ENCODE measurements at places on chromosomes 6 and 20.

GRCh38 chr6:13287104-13287503 lies 41.2 kb downstream of the TBC1D7 start:
- no peak for DNase-seq
- H3K36me3 ChIP-seq: peaks cover 60% of the 10 kb centered on the region
- H3K27ac ChIP-seq: peak overlapping the region; percentile 69

GRCh38 chr20:32914031-32914430 lies 55.3 kb downstream of the EFCAB8 start:
- H3K27ac ChIP-seq: no peak overlapping the region
- no peak for DNase-seq
- no peaks in the 10 kb centered on the region for H3K27me3 ChIP-seq
- H3K36me3 ChIP-seq: peaks cover 12% of the 10 kb centered on the region
- H3K4me1 ChIP-seq: no peaks in the 10 kb centered on the region

- peak overlapping the region; percentile 77 for H3K4me3 ChIP-seq
- peaks cover 20% of the 10 kb centered on the region for H3K4me1 ChIP-seq
- peak; percentile 11 for DNase-seq
- H3K36me3 ChIP-seq: no peaks in the 10 kb centered on the region
Observed at GRCh38 chr20:46552460-46553420, 2.3 kb upstream of the OCSTAMP start.

- H3K4me3 ChIP-seq: no peak overlapping the region
- H3K27me3 ChIP-seq: no peaks in the 10 kb centered on the region
- H3K27ac ChIP-seq: no peak overlapping the region
- H3K36me3 ChIP-seq: no peaks in the 10 kb centered on the region
- no peak for DNase-seq
- H3K4me1 ChIP-seq: peaks cover 16% of the 10 kb centered on the region
Observed at GRCh38 chr6:143611580-143611979, 66.2 kb upstream of the PHACTR2 start.

DNA sequence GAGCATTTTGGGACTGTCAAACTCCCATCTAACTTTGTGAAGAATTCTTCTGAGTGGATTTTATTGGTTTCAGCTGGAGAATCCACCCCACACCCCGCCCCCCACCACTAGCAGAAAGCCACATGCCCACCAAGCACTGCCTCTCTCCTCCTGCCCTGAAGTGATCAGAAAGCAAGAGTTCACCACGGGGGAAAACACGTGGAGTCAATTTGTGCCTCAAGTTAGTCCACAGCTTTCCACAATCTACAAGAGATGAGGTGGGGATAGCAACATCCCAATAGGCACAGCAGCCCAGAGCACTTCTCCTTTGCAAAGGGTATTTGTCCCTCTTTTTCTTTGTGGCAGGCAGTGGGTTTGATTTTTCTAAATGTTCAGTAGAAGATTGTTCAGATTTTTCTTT lies 177.3 kb upstream of the NT5E start:
- no peak overlapping the region for H3K4me3 ChIP-seq
- no peak overlapping the region for H3K27ac ChIP-seq
- DNase-seq: no peak
- no peaks in the 10 kb centered on the region for H3K36me3 ChIP-seq
- H3K27me3 ChIP-seq: no peaks in the 10 kb centered on the region
- no peaks in the 10 kb centered on the region for H3K4me1 ChIP-seq

GRCh38 chr6:6694368-6694780 lies 105.9 kb downstream of the LY86 start:
- H3K4me3 ChIP-seq: no peak overlapping the region
- peaks cover 10% of the 10 kb centered on the region for H3K36me3 ChIP-seq
- H3K27me3 ChIP-seq: peaks cover 25% of the 10 kb centered on the region
- no peaks in the 10 kb centered on the region for H3K4me1 ChIP-seq

- H3K27me3 ChIP-seq: no peaks in the 10 kb centered on the region
- no peak overlapping the region for H3K4me3 ChIP-seq
- H3K27ac ChIP-seq: no peak overlapping the region
- H3K4me1 ChIP-seq: peaks cover 26% of the 10 kb centered on the region
- no peak for DNase-seq
Observed at GRCh38 chr20:37511610-37512275, 9.3 kb upstream of the NNAT start.

DNA sequence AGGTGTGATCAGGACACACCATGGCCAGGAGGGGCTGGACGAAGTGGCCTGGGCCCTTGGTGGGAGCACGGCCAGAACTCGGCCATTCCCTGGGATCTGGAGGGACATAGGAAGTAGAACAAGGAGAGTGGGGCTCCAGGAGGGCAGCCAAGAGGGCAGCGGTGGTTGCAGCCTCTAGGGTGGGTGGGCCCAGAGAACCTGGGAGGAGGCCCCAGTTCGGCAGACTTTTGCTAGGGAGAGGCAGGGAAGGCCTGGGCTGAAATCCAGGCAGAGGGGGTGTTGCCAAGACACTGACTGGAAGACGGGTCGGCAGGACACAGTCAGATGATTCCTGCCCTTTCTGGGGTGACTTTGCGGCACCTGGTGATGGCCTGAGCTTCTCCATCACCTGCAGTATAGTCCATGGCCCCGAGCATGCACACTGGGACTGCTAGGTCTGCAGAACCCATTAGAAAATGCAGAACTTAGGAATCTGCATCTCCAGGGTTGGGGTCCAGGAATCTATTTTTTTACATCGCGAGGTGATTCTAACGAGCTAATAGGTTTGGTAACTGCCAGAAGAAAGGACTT lies 224.8 kb downstream of the SYNDIG1 start:
- no peak overlapping the region for H3K4me3 ChIP-seq
- DNase-seq: no peak
- no peaks in the 10 kb centered on the region for H3K36me3 ChIP-seq
- H3K27me3 ChIP-seq: no peaks in the 10 kb centered on the region
- no peak overlapping the region for H3K27ac ChIP-seq
- H3K4me1 ChIP-seq: no peaks in the 10 kb centered on the region

DNA sequence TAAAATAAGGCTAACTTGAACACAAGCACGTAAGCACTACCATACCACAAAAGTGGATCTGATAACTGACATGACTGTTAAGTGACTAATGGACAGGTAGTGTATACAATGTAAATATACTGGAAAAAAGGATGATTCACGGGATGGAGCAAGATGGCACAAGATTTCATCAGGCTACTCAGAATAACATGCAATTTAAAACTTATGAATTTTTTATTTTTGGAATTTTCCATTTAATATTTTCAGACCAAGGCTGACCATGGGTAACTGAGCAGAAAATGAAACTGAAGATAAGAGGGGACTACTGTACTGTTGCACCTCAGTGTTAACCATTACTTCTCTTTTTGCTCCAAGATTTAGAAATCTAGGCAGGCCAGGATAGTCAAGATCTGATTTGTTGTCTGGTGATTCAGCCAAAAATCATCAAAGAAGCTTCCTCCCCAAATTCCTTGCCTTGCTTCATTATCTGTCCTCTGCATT lies 45.4 kb downstream of the TPBG start:
- H3K36me3 ChIP-seq: no peaks in the 10 kb centered on the region
- H3K27ac ChIP-seq: no peak overlapping the region
- no peaks in the 10 kb centered on the region for H3K4me1 ChIP-seq
- H3K27me3 ChIP-seq: no peaks in the 10 kb centered on the region

DNA sequence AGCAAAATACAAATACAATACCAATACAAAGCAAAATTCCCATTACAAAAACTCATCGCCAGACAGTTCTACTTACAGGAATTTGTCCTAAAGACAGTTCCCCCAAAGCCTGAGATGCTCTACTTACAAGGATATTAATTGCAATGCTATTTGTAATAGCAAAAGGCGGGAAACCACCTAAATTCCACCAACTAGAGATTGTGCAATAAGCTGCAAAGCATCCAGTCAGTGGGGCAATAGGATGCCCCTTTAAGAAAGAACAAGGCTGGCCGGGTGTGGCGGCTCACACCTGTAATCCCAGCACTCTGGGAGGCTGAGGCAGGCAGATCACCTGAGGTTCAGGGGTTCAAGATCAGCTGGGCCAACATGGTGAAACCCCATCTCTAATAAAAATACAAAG lies 39.1 kb downstream of the FAM209B start:
- DNase-seq: no peak
- no peak overlapping the region for H3K4me3 ChIP-seq

DNA sequence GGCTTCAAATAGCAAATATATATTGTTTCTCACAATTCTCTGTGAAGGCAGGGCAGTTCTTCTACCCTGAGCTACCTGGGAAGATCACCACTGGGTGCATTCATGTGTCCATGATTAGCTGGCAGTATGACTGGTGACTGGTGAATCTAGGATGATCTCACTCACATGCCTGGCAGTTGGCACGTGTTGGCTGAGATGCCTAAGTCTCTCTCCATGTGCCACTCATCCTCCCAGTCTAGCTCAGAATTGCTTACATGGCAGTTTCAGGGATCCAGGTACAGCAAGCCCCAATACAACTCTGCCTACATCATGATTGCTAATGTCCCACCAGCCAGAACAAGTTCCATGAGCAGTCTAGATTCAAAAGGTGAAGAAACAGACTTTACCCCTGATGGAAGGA lies 346.8 kb upstream of the CNR1 start:
- H3K27me3 ChIP-seq: no peaks in the 10 kb centered on the region
- no peaks in the 10 kb centered on the region for H3K36me3 ChIP-seq
- no peak for DNase-seq
- H3K4me1 ChIP-seq: no peaks in the 10 kb centered on the region

DNA sequence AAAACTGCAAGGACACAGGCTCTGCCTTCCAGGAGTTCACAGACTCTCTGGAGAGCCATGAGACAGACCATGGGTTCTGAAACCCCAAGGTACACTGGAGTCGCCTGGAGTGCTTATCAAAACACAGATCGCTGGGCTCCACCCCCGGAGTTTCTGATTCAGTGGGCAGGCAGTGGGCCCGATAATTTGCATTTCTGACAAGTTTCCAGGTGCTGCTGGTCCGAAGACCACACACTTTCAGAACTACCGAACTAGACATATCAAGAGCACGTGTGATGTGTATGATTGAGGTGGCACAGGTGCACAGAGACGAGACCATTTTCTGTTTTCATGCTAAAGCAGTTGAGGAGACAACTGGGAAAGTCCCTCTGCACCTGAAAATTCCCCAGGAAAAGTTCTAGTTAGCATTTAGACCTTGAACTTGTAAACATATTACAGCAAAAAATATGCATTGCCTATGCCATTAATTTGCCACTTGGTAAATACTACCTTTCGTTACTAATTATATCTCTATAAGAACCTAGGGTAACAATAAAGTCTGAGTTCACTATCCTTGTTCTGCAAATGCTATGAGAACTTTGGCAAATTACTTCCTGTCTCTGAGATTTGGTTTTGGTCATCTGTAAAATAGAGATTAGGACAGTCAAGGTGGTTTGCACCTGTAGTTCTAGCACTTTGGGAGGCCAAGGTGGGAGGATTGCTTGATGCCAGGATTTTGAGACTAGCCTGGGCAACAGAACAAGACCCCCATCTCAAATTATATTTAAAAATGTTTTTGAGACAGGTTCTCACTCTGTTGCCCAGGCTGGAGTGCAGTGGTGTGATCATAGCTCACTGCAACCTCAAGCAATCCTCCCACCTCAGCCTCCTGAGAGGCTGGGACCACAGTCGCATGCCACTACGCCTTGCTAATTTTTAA lies 14.3 kb upstream of the PIM1 start:
- peak overlapping the region; percentile 94 for H3K27ac ChIP-seq
- H3K27me3 ChIP-seq: no peaks in the 10 kb centered on the region
- DNase-seq: peak; percentile 78

DNA sequence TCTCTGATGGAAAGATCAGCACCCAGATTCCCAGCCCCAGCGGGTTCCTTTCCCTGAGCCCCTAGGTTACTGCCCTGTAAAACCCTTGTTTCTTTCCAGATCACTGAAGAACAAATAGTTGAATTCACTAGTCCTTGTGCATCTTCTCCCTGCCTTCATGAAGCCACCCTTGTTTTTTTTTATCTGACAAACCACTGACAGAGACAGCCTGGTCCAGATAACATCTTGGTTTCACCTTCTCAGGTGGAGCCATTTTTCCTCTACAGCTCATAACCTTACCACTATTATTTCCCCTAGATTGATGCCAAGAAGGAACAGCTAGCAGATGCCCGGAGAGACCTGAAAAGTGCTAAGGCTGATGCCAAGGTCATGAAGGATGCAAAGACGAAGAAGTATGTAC lies 15.9 kb upstream of the PLCG1 start:
- H3K27me3 ChIP-seq: no peaks in the 10 kb centered on the region
- H3K36me3 ChIP-seq: peaks cover 25% of the 10 kb centered on the region
- no peak for DNase-seq
- peak overlapping the region; percentile 23 for H3K27ac ChIP-seq
- H3K4me3 ChIP-seq: no peak overlapping the region

DNA sequence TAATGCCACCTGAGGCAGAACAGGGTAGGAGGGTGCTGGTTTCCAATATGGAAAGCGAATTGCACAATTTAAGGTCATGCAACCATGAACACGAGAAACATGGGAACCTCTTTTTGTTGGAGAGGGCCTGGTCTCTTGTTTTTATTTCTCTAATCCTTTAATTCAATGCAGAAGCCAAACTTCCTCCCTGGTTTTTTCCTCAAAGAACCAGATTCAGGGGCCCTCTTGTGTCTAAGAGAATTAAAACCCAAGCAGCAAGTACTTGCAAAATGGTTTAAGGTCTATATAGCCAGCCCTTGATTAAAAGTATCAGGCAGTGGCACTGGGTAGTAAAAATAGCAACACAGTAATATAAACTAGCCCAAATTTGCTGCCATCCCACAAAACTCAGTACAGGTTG lies 19.5 kb downstream of the GSTA4 start:
- H3K4me3 ChIP-seq: no peak overlapping the region
- no peak for DNase-seq
- H3K4me1 ChIP-seq: peaks cover 23% of the 10 kb centered on the region
- no peaks in the 10 kb centered on the region for H3K27me3 ChIP-seq

DNA sequence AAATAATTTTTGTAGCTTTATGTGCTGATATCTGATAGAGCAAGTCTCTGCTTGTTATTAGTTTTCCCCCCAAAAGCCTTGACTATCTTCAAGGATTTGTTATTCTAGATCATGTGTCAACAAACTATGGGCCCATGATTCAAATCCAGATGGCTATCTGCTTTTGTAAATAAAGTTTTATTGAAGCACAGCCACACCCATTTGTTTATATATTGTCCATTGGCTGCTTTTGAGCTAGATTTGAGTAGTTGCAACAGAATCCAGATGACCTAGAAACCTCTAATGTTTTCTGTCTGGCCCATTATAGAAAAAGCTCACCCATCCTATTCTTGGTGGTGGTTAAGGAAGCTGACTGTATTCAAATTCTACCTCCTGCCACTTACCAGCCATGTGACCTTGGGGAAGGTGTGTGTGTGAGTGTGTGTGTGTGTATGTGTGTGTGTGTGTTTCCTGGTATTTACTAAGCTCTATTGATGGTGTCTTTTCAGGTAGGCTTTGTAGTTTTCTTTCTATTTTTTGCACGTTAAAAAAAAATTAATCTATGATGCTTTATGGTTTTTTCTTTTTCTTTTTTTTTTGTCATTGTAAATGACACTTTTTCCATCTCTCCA lies 1.3 kb upstream of the GTSF1L start:
- H3K4me1 ChIP-seq: peaks cover 18% of the 10 kb centered on the region
- H3K27me3 ChIP-seq: no peaks in the 10 kb centered on the region
- DNase-seq: no peak
- no peak overlapping the region for H3K4me3 ChIP-seq
- no peaks in the 10 kb centered on the region for H3K36me3 ChIP-seq

- no peak overlapping the region for H3K4me3 ChIP-seq
- H3K4me1 ChIP-seq: no peaks in the 10 kb centered on the region
- H3K27me3 ChIP-seq: peaks cover 43% of the 10 kb centered on the region
- no peak overlapping the region for H3K27ac ChIP-seq
- no peaks in the 10 kb centered on the region for H3K36me3 ChIP-seq
Observed at GRCh38 chr20:33291830-33292355, 8.9 kb downstream of the BPIFB1 start.

Data from naive B cell (primary cell).